ENCODE measurements at places on chromosomes 2 and 18. TPM values are rescaled to one million over a fixed set of nuclear protein-coding genes. Genes with fewer than 3 reads are reported as not detected.

The ALKAL2 gene
- 0.79 TPM for total RNA-seq

The ERICH2 gene
- not detected for total RNA-seq

The ING5 gene
- 21.7 TPM for total RNA-seq

The MYO5B gene
- total RNA-seq = 3.1 TPM

The CERKL gene
- not detected for total RNA-seq

The SKA1 gene
- 0.11 TPM for total RNA-seq

The OSR1 gene
- 26.5 TPM for total RNA-seq

The UGT1A3 gene
- total RNA-seq = not detected

The SERPINB7 gene
- not detected for total RNA-seq

The ABHD1 gene
- 2.3 TPM for total RNA-seq

The MEIS1 gene
- 32.1 TPM for total RNA-seq

The IL1R1 gene
- 111 TPM for total RNA-seq

The RSAD2 gene
- 6.0 TPM for total RNA-seq

The GGCX gene
- total RNA-seq = 31.2 TPM

The NT5DC4 gene
- not detected for total RNA-seq

The MAPK4 gene
- total RNA-seq = 41.1 TPM

The KYNU gene
- 1.4 TPM for total RNA-seq

The SH3RF3 gene
- 8.1 TPM for total RNA-seq

The SERPINB3 gene
- total RNA-seq = not detected

The KIAA2012 gene
- total RNA-seq = not detected

The LRRC30 gene
- not detected for total RNA-seq

The LGALSL gene
- 19.1 TPM for total RNA-seq

The AAMP gene
- total RNA-seq = 44.3 TPM
